ENCODE measurements at places on chromosomes 4 and X. TPM values are rescaled to one million over a fixed set of nuclear protein-coding genes. Genes with fewer than 3 reads are reported as not detected.

Gene RRH
- not detected for total RNA-seq

Gene BEX5
- not detected for total RNA-seq

Gene CT45A7
- total RNA-seq: not detected

Gene RAB9A
- total RNA-seq: 32.9 TPM

Gene AMTN
- total RNA-seq: not detected

Gene COPS4
- 38.5 TPM for total RNA-seq

Gene TMSB15C
- 3.9 TPM for total RNA-seq

Gene RHOXF2
- not detected for total RNA-seq

Measured in osteocyte (in vitro differentiated cells).